ENCODE measurements at places on chromosomes 7 and 10.

DNA sequence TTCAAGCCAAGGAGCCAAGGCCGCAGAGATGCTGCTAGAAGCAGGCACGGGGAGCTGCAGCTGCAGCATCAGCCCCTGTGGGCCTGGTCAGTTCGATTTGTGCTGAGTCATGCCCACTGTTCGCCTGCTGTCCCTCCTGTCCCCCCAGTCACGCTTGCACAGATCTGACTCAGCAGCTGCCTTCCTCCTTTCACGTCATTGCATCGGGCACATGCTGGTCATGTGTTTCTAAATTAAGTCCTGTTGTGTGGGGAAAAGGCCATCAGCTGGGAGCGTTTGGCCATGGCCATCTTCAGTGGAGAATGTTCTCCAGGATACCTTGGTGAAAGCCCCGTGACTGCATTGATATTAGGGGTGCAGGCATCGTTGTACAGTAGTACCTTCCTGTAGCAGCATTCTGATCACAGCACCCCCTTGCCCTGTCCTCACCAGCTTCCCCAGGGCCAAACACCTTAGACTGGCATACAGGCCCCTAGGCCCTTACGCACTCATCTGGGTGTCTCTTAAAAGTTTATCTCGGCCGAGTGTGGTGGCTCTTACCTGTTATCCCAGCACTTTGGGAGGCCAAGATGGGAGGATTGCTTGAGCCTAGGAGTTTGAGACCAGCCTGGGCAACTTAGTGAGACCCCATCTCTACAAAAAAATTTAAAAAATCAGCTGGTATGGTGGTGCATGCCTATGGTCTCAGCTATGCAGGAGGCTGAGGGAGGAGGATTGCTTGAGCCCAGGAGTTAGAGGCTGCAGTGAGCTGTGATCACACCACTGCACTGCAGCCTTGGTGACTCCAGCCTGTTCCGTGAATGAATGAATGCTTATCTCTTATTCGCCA is 23.2 kb downstream of the POR start:
- H3K36me3 ChIP-seq: peaks cover 12% of the 10 kb centered on the region
- DNase-seq: no peak
- no peak overlapping the region for H3K4me3 ChIP-seq

DNA sequence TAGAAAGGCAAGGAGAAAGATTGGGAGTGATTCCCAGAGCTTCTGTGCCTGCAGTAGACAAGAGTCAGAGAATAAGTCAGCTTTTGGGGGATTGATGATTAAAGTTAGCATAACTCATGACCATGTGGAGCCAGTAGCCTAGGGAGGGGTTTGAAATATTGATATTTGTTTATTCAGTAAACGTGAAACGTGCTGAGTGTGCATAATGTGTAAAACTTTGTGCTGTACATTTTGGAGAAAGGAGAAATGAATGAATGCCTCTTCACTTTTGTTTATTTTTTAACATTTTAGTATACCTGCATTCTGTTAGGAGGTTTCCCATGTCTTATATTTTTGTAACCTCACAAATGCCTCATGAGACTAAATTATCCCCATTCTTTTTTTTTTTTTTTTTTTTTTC is 272.3 kb downstream of the SORCS3 start:
- H3K27me3 ChIP-seq: peaks cover 69% of the 10 kb centered on the region
- H3K4me1 ChIP-seq: no peaks in the 10 kb centered on the region
- no peak overlapping the region for H3K27ac ChIP-seq
- no peak for DNase-seq
- H3K4me3 ChIP-seq: no peak overlapping the region
- no peaks in the 10 kb centered on the region for H3K36me3 ChIP-seq

DNA sequence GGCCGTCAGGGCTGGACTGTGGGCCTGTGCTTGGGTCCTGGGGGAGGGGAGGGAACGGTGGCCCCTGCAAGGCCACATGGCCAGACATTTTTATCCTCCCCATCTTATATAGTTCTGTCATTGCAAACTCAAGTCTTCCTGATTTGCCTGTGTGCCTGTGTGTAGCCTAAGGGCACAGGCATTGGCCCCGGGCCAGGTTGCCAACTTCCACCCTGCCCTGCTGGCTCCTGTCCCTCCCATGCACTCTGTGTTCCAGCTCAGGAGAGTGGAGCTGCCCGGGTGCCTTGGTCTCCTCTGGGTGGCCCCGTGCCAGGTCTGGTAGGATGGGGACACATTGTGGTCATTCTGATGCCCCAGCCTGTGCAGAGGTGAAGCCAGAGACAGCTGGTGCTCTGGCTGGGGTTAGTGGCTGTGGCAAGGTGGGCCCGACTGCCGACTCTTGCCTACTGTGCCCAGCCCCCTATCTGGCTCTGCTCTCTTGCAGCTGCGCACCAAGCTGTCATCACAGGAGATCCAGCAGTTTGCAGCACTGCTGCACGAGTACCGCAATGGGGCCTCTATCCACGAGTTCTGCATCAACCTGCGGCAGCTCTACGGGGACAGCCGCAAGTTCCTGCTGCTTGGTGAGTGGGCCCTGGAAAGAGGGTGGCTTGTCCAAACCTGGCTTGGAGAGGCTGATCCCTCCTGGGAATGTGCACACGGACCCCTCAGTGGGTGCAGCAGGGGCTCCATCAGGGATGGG is 14.8 kb downstream of the NACAD start:
- no peak overlapping the region for H3K4me3 ChIP-seq
- H3K27ac ChIP-seq: no peak overlapping the region
- H3K36me3 ChIP-seq: peaks cover 23% of the 10 kb centered on the region
- H3K27me3 ChIP-seq: no peaks in the 10 kb centered on the region

GRCh38 chr10:58275908-58276307 is 6.9 kb downstream of the CISD1 start:
- peaks cover 11% of the 10 kb centered on the region for H3K36me3 ChIP-seq
- H3K4me3 ChIP-seq: no peak overlapping the region
- no peak for DNase-seq
- peaks cover 10% of the 10 kb centered on the region for H3K4me1 ChIP-seq
- H3K27ac ChIP-seq: peak overlapping the region; percentile 40
- H3K27me3 ChIP-seq: no peaks in the 10 kb centered on the region

- peak overlapping the region; percentile 84 for H3K27ac ChIP-seq
- H3K4me3 ChIP-seq: no peak overlapping the region
- peaks cover 14% of the 10 kb centered on the region for H3K36me3 ChIP-seq
- H3K4me1 ChIP-seq: peaks cover 41% of the 10 kb centered on the region
- DNase-seq: no peak
Observed at GRCh38 chr7:41830271-41830670, 127.4 kb upstream of the INHBA start.

- no peak overlapping the region for H3K27ac ChIP-seq
- peaks cover 6% of the 10 kb centered on the region for H3K4me1 ChIP-seq
- H3K27me3 ChIP-seq: no peaks in the 10 kb centered on the region
Observed at GRCh38 chr10:68550747-68551411, 9.3 kb upstream of the TET1 start.

DNA sequence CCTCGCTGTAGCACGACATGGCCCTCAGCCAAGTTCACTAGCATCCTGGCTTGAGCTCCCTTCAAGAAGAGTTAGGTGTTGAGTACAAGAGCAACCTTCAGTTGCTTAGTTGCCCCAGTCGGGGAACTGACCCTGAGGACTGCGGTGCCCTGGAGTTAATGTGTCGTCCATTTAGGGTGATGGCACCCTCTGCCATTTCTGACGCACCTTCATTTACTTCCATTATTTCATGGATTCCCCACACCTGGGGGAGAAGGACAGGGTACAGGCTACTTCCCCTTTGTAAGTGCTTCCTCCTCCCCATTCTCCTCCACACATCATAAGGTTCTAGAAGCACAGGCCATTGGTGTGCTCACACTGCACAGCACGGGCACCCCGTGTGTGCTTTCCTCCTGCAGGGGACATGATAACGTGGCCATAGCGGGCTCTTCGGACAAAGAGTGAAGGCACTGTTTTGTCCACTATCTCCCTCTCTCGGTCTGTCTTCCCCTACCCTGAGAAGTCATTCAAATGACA is 1.8 kb downstream of the ALOX5 start:
- no peak for DNase-seq
- no peak overlapping the region for H3K4me3 ChIP-seq
- H3K36me3 ChIP-seq: no peaks in the 10 kb centered on the region

- no peaks in the 10 kb centered on the region for H3K27me3 ChIP-seq
- H3K4me3 ChIP-seq: no peak overlapping the region
- H3K4me1 ChIP-seq: peaks cover 18% of the 10 kb centered on the region
- no peak for DNase-seq
- no peak overlapping the region for H3K27ac ChIP-seq
Observed at GRCh38 chr7:112280267-112280666, 73.8 kb downstream of the ZNF277 start.

- peak overlapping the region; percentile 0 for H3K27ac ChIP-seq
- H3K4me1 ChIP-seq: peaks cover 17% of the 10 kb centered on the region
- no peaks in the 10 kb centered on the region for H3K27me3 ChIP-seq
- no peak overlapping the region for H3K4me3 ChIP-seq
Observed at GRCh38 chr10:25082276-25083204, 66.1 kb downstream of the THNSL1 start.

DNA sequence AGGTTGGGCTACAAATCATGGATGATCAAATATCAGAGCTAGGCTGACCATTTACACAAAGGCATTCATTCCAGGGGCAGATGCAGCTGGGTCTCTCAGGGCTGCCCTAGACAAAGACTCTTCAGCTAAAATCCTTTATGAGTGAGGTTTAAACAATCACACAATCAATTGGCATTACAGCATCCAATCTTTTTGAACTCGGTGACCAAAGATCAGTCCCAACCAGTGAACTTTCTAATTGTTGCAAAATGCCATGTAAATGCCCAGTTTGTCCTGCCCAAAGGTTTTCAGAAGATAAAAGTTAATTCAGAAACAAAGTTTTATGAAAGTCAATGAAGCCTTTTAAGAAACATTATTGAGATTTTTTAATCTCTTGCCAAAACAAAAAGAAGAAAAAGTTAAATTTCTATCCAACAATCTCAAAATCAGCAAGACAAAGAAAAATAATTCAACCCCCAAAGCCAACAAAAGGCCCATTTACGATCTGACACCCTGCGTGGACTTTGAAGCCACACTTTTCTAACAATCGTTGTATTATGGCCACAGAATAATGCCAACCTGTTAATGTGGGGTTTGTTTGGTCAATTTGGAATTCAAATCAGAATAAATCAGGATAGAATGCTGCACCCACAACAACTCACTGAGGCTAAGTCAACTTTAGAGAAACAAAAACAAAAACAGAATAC is 40.9 kb downstream of the GPR37 start:
- no peak overlapping the region for H3K27ac ChIP-seq
- no peaks in the 10 kb centered on the region for H3K4me1 ChIP-seq
- no peaks in the 10 kb centered on the region for H3K27me3 ChIP-seq
- DNase-seq: no peak
- H3K4me3 ChIP-seq: no peak overlapping the region

- H3K4me1 ChIP-seq: no peaks in the 10 kb centered on the region
- H3K4me3 ChIP-seq: no peak overlapping the region
- DNase-seq: no peak
- H3K27ac ChIP-seq: no peak overlapping the region
Observed at GRCh38 chr7:76193466-76193865, 8.2 kb upstream of the SRRM3 start.

GRCh38 chr10:50316695-50317648 is 65.7 kb upstream of the ASAH2 start:
- H3K36me3 ChIP-seq: no peaks in the 10 kb centered on the region
- no peak overlapping the region for H3K4me3 ChIP-seq
- H3K27me3 ChIP-seq: no peaks in the 10 kb centered on the region
- peaks cover 6% of the 10 kb centered on the region for H3K4me1 ChIP-seq

- H3K4me1 ChIP-seq: peaks cover 2% of the 10 kb centered on the region
- H3K4me3 ChIP-seq: no peak overlapping the region
- no peak overlapping the region for H3K27ac ChIP-seq
Observed at GRCh38 chr10:117762819-117763172, 220.2 kb downstream of the EMX2 start.

- H3K4me3 ChIP-seq: no peak overlapping the region
- H3K36me3 ChIP-seq: peaks cover 7% of the 10 kb centered on the region
- no peaks in the 10 kb centered on the region for H3K27me3 ChIP-seq
Observed at GRCh38 chr7:4078580-4078979, 603.5 kb upstream of the FOXK1 start.

Data from mesothelial cell of epicardium (in vitro differentiated cells).